Stimulated activated CD4-positive, alpha-beta T cell treated with anti-CD3 and anti-CD28 coated beads, Interleukin-15, amount 100 ng/mL, for 1 hour (primary cell): ENCODE measurements at places on chromosomes 4 and X.

- DNase-seq, result no peak
These were observed 119.8 kb upstream of the ATP6AP2 start for GRCh38 chrX:40460926-40461325.

DNA sequence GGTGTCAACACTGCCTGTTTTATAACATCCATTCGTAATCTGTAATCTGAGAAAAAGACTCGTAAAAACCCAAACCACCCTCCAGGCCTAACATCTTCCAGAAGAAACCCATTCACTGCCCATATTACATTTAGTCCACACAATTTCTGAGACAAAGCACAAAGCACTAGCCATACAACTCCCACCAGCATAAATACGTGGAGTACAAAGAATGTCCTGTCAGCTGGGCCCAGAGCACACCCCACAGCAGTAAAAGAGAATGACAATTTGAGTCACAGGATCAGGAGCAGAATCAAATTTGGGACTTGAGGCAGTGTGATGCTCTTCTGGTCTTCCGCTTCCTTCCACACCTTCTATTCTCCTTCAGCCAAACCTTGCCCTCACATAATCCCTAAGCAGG, 6.8 kb downstream of the MECP2 start:
- DNase-seq, result no peak

DNA sequence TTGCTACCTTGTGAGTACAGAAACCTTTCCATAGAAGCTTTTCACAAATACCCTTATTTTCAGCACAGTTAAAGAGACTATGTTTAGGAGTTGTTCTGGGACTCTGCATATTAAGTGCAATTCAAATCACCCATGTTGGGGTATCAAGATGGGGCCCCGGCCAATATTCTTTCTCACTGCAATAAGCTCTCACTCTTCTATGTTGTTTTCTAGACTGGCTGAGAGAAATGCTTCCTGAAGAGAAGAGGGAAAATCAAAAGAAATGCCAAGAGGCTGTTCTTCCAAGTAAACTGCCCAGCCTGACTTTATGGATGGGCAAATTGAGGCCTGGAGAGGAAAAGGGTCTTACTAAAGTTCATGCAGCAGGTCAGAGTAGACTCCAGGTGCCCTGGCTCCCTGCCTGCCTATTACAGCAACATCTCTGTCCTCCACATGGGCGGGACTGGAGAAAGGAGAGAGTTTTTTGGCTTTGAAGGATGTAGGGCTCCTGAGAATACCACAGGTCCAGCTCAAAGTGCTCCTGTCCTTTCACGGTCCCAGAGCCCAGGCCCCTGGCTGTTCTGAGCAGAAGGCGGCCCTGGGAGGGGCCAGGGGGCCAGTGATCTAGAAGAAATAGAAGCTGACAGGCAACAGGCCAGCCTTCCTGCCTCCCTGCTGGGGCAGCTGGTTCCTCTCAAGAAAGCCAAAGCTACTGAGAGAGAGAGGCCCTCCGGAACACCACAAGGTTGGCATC, 745 bp upstream of the IQSEC2 start:
- no peak for DNase-seq

- no peak for DNase-seq
These were observed 79.8 kb downstream of the RLIM start for GRCh38 chrX:74534569-74535038.

DNA sequence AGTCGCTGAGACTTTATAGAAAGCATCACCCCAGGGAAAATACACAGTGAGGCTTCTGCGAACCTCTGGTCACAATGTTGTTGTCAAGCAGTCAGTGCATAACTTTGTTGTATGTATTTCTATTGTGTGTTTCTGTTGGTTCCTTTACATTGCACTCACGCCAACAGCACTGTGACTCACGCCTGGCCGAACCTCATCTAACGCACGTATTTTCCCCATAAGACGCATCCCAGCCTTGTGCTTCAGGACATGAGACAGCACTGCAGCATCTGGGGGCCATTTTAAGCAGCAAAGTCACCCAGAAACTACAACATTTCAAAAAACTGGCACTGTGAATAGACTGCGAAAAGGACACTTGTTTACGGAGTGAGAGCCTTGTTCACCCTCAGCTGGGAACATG, 30.6 kb downstream of the TBL1X start:
- DNase-seq, result no peak

DNA sequence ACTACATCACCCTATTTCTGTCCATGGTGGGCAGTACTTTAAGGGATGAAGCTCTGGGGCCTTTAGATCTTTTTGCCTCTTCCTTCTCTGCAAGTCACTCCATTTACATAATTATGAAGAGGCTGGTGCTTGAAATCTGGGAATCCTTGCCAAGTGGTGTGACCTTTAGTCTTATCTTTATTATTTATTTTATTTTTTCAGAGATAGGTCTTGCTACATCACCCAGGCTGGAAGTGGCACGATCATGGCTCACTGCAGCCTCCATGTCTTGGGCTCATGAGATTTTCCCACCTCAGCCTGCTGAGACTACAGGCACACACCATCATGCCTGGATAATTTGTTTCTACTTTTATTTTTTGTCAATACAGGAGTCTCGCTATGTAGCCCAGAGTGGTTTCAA, 34.4 kb upstream of the HAND2 start:
- DNase-seq, result no peak

- no peak for DNase-seq
These were observed 98.0 kb downstream of the PTTG2 start for GRCh38 chr4:38058151-38058550.

DNA sequence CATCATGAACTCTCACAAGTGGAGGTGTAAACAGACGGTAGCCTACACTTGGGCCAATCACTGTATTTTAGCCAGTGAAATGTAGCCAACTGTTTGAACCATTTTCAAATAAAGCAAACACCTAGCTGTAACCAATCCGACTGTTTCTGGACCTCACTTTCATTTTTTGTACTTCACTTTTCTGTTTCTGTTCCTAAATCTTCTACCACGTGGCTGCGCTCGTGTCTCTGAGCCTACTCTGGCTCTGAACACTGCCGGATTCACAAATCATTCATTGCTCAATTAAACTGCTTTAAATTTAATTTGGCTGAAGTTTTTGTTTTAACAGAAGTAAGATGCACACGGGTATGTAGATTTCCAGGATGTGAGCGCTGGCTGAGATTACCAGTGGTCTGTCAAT, 319.1 kb downstream of the RAPGEF2 start:
- no peak for DNase-seq
